Urinary bladder (tissue), 4 donors: ENCODE measurements at places on chromosomes 3 and 15. TPM values are rescaled to one million over a fixed set of nuclear protein-coding genes. Genes with fewer than 3 reads are reported as not detected.

The SKOR1 gene
- total RNA-seq: 0.21 TPM

The SCAANT1 gene
- total RNA-seq: not detected

The DNAJA4 gene
- 23.4 TPM for total RNA-seq

The CMTM8 gene
- 1.6 TPM for total RNA-seq

The CDC25A gene
- 3.7 TPM for total RNA-seq

The HCLS1 gene
- total RNA-seq: 11.6 TPM

The CFAP91 gene
- total RNA-seq: 2.6 TPM

The SLC6A20 gene
- total RNA-seq: 0.16 TPM

The ECE2 gene
- total RNA-seq: not detected

The ALPK3 gene
- total RNA-seq: 7.2 TPM

The ANKRD63 gene
- total RNA-seq: not detected

The ALDH1A2 gene
- total RNA-seq: 36.0 TPM

The CLDN16 gene
- 0.37 TPM for total RNA-seq

The SH2D7 gene
- not detected for total RNA-seq

The UPK1B gene
- total RNA-seq: 141 TPM

The TTLL13 gene
- not detected for total RNA-seq

The CSTA gene
- total RNA-seq: 10.0 TPM

The BOC gene
- total RNA-seq: 53.0 TPM

The HYKK gene
- total RNA-seq: 7.1 TPM

The CCR8 gene
- not detected for total RNA-seq

The BBX gene
- 104 TPM for total RNA-seq

The KBTBD8 gene
- 3.8 TPM for total RNA-seq

The ACAN gene
- 5.0 TPM for total RNA-seq

The PPARG gene
- 62.9 TPM for total RNA-seq

The ZMYND10 gene
- total RNA-seq: 1.2 TPM

The PLA2G4E gene
- total RNA-seq: not detected

The PPIB gene
- 309 TPM for total RNA-seq

The GP5 gene
- 0.90 TPM for total RNA-seq

The GOLGA8S gene
- 0.21 TPM for total RNA-seq

The ALDH1L1 gene
- 11.5 TPM for total RNA-seq

The ACKR4 gene
- 6.8 TPM for total RNA-seq

The BHLHE40 gene
- total RNA-seq: 35.7 TPM

The PAQR5 gene
- total RNA-seq: 2.6 TPM

The CHDH gene
- total RNA-seq: 0.58 TPM

The SLC38A3 gene
- total RNA-seq: 0.63 TPM

The PLA1A gene
- total RNA-seq: 0.42 TPM

The GMNC gene
- total RNA-seq: 0.26 TPM

The FBXO40 gene
- not detected for total RNA-seq

The TMCO5A gene
- total RNA-seq: not detected
